ENCODE measurements at places on chromosomes 12 and 14. TPM values are rescaled to one million over a fixed set of nuclear protein-coding genes. Genes with fewer than 3 reads are reported as not detected.

SDR9C7 gene
- not detected for total RNA-seq

P2RX2 gene
- total RNA-seq: not detected

SOAT2 gene
- 0.75 TPM for total RNA-seq

KRT85 gene
- total RNA-seq: not detected

GDF3 gene
- not detected for total RNA-seq

IL26 gene
- total RNA-seq: not detected

ST8SIA1 gene
- total RNA-seq: 2.4 TPM

SNX6 gene
- total RNA-seq: 66.7 TPM

AICDA gene
- 2.2 TPM for total RNA-seq

OTX2 gene
- total RNA-seq: not detected

KERA gene
- total RNA-seq: not detected

INHBE gene
- 0.58 TPM for total RNA-seq

COL2A1 gene
- total RNA-seq: 0.09 TPM

VDR gene
- total RNA-seq: 33.8 TPM

TMEM30B gene
- total RNA-seq: 97.8 TPM

KRT83 gene
- total RNA-seq: not detected

EMP1 gene
- total RNA-seq: 66.0 TPM

DDN gene
- total RNA-seq: 0.06 TPM

LRRC10 gene
- total RNA-seq: not detected

OVCH1 gene
- total RNA-seq: not detected

LGR5 gene
- not detected for total RNA-seq

RTL1 gene
- total RNA-seq: 0.09 TPM

All from mucosa of gallbladder (tissue), 1 donor.